Activated T-cell treated with anti-CD3 and anti-CD28 coated beads, Interleukin-2, amount 50 U/mL, for 24 hours (primary cell): ENCODE measurements at places on chromosomes 2 and 18.

DNA sequence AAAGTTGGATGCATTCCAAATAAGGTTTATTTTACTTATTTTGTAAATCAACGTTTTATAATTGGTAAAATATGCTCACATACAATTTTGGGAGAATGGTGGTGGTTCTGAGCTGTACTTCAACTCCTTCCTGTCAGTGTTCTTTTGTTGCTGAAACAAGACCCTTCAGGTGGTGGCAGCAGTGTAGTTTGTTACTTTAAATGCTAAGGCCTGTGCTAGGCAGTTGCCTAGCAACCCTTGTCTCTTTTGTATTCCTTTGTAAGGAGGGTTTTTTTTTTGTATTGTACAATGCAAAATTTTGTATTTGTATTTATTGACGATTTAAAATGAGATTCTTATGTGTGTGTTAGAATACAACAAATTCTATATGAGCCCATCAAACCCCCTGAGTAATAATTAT, 166.0 kb upstream of the FAM98A start:
- DNase-seq = no peak

DNA sequence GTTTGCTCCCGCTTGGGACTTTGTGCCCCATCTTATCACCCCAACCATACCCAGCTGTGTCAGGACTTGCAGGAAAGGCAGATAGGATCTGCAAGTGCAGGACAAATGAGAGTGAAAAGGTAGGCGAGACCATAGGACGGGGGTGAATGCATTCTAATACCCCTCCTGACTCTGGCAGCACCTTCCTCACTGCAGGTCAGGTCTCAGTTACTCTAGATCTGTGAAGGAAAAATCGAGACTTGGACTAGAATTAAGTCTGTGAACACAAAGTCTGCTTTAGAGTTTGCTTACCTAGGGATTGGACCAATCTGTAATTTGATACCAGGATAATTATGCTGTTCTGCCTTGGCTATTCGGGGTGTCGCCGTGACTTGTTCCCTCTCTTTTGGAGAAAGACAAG, 19.7 kb downstream of the NT5DC4 start:
- no peak for DNase-seq

DNA sequence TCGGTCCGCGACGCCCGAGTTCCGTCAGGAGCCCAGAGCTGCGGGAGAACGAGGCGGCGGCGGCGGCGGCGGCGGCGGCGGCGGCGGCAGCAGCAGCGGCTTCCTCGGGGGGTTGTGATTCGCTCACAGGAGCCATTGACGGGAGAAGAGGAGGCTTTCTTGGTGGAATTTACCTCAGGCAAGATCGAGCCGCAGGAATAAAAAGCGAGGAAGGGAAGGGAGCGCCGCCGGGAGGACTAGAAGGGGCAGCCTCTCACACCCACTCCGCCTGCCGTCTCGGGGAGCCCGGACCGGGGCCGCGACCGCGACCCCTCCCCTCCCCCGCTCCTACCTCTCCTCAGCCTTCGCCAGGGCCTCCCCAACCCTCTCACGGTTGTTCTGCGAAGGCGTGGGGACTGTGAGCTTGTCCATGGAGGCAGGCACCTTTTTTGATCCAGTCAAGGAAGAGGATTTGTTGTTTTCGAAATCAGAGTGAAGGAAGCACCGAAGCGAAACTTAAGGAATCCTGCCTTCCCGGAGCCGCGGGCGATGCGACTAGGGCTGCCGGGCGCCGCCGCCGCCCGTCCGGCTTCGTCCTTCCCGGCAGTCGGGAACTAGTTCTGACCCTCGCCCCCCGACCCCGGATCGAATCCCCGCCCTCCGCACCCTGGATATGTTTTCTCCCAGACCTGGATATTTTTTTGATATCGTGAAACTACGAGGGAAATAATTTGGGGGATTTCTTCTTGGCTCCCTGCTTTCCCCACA, 506 bp downstream of the BMPR2 start:
- peak; percentile 72 for DNase-seq

DNA sequence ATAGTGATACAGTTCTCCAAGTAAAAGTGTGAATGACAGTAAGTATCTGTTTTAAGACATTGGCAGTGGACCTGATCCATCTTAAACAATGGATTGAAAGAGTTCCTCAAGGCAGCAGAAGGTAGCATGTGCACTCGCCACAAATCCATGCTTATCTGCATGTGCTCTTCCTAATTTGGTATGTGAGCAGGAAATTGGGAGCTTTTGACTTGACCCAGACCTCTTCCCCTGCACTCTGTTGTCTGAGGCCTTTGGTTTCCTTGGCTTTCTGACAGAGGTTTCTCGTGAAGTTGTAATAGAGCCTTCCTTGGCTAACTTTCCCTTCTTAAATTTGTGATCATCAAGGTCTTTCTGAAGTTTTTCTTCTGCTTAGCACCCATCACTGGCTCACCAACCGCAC, 114.1 kb downstream of the WDSUB1 start:
- DNase-seq = no peak

- no peak for DNase-seq
These were observed 281.3 kb downstream of the AGPS start for GRCh38 chr2:177673602-177674595.

- no peak for DNase-seq
These were observed 1.2 kb downstream of the NT5DC4 start for GRCh38 chr2:112721819-112722522.

DNA sequence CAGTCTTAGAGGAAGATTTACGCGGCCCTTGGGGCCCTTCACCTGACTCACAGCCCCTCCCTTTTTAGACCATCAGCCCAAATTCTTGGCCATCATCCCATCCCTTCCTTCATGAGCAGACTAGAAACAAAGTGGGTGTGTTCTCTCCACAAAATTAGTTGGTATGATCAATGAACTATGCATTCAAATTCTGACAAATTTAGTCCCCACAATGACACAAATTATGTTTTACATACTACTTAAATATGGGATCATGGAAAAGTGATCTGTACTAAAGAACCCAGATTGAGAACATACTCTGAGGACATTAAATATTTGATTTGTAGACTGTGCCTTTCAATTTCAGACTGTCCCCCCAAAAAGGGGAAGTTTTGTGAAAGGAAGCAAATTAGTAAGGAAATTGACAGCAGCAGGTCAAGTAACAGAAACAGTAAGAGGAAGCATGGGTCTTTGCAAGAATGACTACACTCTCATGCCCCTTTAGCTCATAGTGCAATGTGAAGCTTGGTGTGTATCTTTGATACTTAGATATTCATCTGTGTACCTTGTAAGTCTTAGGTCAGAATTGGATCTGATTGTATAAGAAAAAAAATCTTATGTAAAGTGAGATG, 2.2 kb upstream of the MAPRE2 start:
- no peak for DNase-seq

GRCh38 chr18:52824126-52824525, 484.1 kb downstream of the DCC start:
- no peak for DNase-seq

GRCh38 chr2:25049422-25049821, 7.5 kb downstream of the EFR3B start:
- DNase-seq = no peak

DNA sequence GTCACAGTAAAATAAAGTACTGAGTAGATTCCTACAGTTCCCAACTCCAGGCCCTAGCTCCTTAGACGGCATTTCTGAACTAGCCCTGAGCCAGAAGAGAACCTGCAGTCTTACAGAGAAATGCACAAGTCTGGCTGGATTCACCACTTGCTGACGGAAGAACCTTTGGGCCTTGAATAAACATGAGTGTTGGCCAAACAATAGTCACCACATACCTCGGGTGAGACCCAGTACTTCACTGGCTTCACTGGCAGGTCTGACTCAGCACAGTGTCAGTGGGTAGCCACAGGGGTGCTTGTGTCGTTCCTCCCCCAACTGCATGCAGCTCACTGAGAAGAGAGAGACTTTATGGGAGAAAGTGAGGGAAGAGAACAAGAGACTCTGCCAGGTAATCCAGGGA, 88.9 kb downstream of the TMEM185B start:
- no peak for DNase-seq

DNA sequence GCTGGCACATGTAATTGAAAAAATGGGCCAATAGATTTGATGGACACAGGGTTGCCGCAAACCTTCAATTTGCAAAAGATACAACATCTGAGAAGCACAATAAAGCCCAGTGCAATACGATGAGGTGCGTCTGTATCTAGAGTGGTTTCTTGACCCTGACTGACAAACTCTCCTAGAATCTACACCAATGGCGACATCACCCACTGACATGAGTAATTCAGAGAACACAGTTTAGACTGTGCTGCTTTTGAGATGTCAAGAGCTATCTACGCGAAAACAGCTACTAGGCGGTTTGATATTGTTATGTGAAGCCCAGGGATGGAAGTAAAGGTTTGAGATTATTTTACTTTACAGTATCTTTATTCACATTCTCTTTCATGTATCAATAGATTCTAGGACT, 104.9 kb downstream of the EIPR1 start:
- DNase-seq = no peak

- no peak for DNase-seq
These were observed 159.5 kb downstream of the TNS1 start for GRCh38 chr2:217843324-217843723.

DNA sequence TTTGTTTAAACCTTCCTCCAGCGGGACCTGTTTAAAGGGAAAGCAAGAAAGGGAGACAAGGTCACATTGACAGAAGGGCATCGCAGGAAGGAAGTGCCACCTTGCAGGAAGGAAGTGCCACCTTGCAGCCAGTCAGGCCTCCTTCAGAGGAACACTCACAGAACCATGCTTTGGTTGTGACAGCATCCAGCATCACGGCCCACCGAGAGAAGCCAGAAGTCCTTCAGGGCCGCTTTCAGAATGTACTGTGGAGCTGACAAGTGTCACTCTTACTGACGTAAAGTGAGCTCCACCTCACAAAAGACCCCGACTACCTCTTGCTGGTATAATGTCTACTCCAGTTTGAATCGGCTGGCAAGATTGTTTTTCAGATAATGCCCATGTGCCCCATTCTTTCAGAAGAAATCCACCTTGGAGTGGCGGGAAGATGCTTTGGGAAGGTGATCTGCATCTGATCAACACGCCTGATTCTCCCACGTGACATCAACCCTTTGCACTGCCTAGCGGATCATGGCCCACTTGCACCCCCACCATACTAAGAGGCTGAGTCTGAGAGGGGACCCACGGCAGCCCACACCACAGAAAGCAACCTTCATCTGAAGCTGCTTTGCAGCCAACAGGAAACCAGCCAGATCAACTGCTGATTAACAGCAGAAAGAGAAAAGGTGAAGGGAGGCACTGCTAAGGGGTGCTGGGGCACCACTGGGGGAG, 99.8 kb downstream of the UXS1 start:
- DNase-seq = peak; percentile 66

DNA sequence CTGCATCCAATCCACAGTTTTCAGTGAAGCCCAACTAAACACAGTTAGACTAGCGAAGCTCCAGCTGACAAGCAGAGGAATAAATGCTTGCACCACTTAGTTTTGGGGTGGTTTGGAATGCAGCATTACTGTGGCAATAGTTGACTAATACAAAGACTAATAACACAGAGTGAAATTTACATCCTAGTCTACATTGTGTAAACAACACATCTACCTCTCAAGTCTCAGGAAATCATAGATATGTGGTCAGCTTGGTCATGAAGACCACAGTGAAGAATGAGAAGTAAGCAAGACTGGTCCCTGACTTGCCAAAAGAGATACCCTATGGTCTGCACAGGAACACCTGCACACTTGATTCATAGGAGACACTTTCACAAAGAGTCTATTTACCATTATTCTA, 155.1 kb upstream of the TANK start:
- DNase-seq = no peak

- DNase-seq = no peak
These were observed 144.2 kb upstream of the PKDCC start for GRCh38 chr2:41903474-41904135.

- no peak for DNase-seq
These were observed 53.9 kb upstream of the DNER start for GRCh38 chr2:229768235-229768634.

GRCh38 chr2:126886211-126886915, 12.3 kb upstream of the TEX51 start:
- DNase-seq = peak; percentile 68
